ENCODE measurements at places on chromosomes 11 and 22.

- no peak for DNase-seq
These were observed 16.7 kb upstream of the UCP3 start for GRCh38 chr11:74025467-74026166.

GRCh38 chr11:70790671-70791300 lies 392.5 kb downstream of the CTTN start:
- DNase-seq: no peak

DNA sequence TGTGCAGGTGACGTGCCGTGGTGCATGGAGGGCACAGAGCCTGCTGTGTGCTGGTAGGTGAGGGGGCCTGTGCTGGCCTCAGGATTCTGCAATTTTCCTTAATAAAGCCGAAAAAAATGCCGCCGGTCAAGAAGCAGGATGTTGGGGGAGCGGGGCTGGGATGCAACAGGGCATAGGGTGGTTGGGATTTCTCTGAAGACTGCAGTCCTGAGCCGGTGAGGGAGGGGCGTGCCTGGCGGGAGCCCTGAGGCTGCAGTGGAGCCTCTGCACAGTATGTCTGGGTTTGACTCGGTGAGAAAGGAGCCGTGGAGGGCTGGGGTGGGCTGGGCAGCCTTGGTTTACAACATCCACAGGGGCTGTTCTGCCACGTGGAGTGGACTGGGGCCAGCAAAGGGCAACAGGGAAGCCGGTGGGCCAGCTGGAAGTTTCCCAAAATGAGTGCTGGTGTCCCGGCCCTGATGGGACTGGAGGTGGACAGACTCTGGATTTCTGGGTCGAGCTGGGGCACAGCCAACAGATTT lies 1.3 kb downstream of the CDHR5 start:
- DNase-seq: no peak

- no peak for DNase-seq
These were observed 95.2 kb upstream of the C11orf87 start for GRCh38 chr11:109326781-109327180.

DNA sequence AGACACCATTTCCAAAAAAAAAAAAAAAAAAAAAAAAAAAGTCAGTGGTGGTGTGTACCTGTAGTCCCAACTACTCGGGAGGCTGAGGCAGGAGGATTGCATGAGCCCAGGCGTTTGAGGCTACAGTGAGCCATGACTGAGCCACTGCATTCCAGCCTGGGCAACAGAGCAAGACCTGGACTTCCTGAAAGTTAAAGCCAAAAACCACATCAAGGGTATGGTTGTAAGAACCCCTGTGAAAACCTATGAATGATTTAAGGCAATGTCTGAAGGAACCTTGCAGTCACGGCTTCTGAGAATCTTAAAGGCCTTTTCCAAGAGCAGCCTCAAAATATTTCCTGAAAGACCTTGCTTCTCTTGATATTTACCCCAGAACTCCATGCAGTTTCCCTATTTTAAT lies 30.5 kb upstream of the MSANTD2 start:
- no peak for DNase-seq

DNA sequence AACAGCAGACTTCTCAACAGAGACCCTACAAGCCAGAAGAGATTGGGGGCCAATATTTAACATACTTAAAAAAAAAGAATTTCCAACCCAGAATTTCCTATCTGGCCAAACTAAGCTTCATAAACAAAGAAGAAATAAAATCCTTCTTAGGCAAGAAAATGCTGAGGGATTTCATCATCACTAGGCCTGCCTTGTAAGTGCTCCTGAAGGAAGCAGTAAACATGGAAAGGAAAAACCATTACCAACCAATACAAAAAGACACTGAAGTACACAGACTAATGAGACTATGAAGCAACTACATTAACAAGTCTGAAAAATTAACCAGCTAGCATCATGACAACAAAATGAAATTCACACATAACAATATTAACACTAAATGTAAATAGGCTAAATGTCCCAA lies 947.9 kb upstream of the CHORDC1 start:
- no peak for DNase-seq

DNA sequence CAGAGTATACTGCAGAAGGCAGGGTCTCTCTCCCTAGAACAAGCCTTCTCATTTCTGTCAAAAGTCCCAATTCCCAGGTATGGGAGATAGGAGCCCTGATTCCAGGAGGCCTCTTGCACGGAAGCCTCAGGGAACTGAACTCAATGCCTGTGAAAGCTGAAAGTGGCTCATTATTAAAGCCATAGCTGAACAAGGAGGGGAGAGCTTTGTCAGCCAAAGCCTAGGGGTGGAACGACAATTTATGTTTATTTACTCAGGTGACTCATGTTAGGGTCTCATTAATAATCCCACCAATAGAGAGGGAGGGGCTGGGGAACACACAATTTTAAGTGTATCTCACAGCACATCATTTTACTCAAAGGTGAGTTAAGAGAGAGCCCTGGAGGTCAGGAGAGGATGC lies 44.9 kb downstream of the DSCAML1 start:
- DNase-seq: no peak

Measured in 8988T (cell line).